GM12892 (cell line): ENCODE measurements at places on chromosomes 16 and 17.
A peak's percentile ranks its signal among the peaks of the same experiment; 100 is the strongest.

DNA sequence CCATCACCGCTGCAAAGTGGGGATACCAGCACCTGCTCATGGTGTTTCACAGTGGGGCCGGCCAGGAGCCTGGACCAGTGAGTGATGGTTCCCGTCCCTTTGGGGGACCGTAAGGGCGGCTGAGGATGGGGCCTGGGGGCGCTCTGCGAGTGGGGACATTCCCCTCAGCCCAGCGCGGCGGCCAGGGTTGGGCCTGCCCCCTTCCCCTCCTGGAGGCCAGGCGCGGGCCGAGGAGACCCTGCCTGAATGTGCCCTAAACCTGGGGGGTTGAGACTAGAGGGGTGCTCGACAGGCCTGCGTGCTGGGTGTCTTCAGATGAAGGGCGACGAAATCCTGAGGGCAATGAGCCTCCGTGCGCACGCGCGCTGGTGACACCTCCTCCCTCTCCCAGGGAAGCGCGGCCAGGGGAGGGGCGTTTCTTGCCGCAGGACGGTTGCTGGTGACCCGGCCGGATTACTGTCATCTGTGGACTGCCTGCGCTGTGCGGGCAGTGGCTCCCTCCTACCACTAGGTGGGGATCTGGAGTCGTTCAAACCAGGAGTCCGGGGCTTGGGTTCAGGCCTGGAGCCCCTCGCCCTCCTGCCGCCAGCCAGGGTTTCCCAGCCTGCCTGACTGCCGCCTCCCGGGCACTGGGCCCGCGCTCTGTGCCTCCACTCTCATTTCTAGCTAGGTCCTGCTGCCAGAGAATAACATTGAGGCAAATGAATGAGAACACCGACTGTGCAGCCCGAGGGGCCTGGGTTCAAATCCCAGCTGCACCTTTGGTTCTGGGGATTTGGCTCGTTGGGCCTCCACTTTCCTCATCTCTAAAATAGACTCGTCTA lies 17.1 kb downstream of the TBX2 start:
- DNase-seq = no peak

- no peak for DNase-seq
Measured at GRCh38 chr17:56896968-56897359, 16.9 kb downstream of the TRIM25 start.

DNA sequence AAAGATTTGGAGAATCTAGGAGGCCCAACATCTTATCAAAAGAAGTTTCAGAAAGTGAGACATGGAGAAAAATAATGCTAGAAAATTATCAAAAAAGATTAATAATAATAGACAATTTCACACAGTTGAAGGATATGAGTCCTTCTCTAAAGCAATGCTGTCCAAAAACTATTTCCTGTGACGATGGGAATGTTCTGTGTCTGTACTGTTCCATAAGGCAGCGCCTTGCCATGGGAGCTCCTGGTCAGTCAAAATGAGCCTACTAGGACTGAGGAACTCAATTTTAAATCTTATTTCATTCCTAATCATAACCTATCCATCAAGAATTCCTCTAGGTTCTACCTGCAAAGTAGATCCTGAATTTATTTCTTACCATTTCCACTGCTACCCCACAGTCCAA lies 49.0 kb downstream of the CACNG1 start:
- DNase-seq = no peak

DNA sequence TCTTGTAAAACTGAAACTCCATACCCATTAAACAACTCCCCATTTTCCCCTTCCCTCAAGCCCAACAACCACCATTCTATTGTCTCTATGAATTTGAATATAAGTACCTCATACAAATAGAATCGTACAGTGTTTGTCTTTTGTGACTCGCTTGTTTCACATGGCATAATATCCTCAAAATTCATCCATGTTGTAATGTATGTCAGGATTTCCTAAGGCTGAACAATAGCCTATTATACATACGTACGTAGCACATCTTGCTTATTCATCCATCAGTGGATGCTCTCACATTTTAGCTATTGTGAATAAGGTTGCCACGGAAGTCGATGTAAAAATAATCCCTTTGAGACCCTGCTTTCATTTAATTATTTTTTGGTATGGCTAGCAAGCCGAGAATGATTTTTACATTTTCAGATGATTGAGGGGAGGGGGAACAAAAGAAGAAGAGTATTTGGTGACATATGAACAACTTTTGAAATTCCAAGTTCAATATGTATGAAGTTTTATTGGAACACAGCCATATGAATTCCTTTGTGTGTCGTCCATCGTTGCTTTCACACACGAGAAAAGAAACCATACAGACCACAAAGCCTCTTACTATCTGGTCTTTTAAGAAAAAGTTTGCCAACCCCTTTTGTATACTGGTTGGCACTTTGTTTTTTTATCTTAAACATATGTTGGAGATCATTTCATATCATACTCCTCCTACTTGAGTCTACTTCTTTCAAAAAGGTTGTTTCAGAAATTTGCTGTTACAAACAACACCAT lies 371.2 kb downstream of the NPIPA8 start:
- no peak for DNase-seq

- DNase-seq = no peak
Measured at GRCh38 chr16:708019-708418, 2.4 kb upstream of the FBXL16 start.

- DNase-seq = no peak
Measured at GRCh38 chr17:72370819-72371218, 250.0 kb downstream of the SOX9 start.

DNA sequence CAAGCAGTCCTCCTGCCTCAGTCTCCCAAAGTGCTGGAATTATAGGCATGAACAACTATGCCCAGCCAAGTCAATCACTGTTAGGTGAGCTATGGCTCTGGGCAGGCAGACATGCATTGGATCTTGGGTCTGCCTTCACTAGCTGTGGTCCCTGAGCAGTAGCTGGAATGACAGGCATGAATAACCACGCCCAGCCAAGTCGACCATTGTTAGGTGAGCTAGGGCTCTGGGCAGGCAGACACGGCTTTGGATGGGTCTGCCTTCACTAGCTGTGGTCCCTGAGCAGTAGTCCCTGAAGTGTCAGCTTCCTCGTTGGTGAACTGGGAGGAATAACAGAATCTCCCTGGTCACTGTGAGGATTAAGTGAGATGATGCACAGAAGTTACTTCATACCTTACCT lies 6.4 kb downstream of the MRM3 start:
- DNase-seq = no peak

DNA sequence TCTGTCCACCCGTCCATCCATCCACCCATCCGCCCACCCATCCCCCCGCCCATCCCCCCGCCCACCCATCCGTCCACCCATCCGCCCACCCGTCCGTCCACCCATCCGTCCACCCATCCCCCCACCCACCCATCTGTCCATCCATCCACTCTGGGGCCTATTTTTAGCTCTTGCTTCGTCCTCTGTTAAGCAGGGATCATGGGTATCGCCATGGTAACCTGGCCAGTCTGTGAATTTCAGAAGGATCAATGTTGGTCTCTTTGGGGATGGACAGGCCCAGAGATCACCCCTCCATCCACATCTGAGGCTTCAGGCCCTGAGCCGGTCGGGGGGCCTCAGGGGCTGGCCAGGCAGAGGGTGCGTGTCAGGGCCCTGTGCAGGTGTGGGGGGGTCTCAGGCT lies 15.2 kb upstream of the DPEP1 start:
- no peak for DNase-seq

- no peak for DNase-seq
Measured at GRCh38 chr17:42179911-42180410, 981 bp downstream of the KCNH4 start.

GRCh38 chr17:33602981-33603380 lies 309.9 kb upstream of the ASIC2 start:
- DNase-seq = no peak

- DNase-seq = no peak
Measured at GRCh38 chr17:75252039-75252816, 9.2 kb downstream of the GGA3 start.

DNA sequence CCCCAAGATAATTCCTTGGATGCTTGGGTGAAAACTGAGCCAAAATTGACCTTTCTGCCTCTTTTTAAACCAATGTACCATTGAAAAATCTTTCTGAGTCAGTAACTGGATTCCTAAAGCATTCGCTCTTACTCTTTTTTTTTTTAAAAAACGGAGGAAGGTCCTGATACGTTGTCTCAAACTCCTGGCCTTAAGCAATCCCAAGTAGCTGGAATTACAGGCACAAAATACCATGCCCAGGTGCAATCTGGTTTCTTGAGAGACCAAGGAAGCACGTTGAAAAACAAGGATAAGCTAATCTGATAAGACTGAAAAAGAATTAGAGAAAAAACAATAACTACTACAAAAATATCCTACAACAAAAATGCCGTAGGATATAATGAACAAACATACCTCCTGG lies 136.5 kb downstream of the SSH2 start:
- DNase-seq = no peak

GRCh38 chr17:75981019-75981615 lies 2.1 kb downstream of the TEN1 start:
- DNase-seq = no peak

DNA sequence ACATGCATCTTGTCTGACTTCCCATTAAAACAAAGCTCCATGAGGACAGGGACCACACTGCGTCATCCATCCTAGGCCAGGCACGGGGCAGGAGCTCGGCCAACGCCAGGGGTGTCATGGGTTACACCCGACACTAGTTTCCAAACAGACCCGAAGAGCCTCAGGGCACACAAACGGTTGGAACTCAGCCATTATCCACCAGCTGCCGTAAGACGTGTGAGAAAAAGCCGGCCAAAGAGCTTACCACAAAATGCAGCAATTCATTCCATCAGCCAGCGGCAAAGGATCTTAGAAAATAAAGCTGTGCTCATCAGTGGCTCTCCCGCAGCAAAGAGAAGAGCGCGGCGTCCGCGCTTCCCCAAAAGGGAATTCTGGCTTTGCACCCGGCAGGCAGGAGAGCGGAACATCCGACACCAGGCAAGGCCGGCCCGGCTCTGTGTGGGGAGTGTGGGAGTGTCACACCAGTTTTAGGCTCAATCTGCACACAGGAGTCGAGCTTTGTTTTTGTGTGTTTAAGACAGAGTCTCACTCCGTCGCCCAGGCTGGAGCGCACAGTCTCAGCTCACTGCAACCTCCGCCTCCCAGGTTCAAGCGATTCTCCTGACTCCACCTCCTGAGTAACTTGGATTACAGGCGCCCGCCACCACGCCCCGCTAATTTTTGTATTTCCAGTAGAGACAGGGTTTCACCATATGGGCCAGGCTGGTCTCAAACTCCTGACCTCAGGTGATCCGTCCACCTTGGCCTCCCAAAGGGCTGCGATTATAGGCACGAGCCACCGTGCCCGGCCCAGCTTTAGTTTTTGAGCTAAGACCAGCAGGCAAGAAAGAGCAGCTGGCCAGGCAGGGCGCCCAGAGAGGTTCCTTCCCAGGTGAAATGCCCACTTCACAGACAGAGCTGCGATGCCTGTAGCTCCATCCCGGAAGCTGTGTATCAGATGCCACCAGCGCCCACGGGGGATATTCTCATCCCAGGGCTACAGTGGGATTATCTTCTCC lies 1.5 kb downstream of the SLC38A8 start:
- DNase-seq = no peak

DNA sequence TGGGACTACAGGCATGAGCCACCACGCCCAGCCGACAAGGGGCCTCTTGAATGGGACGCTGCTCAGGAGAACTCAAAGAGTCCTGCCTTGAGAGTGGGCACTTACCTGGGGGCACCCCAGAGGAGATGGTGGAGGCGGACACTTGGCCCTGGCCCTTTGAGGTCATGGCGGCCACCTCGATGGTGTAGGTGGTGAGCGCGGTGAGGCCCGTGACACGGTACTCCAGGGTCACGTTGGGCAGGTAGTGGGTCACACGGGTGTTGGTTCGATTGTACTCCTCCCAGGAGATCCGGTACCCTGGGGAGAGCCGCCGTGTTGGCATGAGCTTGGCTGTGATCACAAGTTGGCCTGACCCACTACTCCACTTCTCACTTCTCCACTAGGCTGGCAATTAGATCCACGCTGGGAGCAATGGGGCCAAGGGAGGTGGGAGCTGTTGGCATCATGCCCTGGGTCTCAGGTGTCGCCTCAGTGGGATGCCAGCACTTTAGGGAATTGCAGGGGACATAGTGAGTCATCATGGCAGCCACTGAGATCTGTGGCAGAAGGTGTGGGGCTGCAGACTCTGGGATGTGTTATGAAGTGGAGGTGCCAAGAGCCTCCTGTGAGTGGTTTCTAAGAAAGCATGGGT lies 89.2 kb upstream of the CDC42EP4 start:
- no peak for DNase-seq

- DNase-seq = no peak
Measured at GRCh38 chr16:46848768-46849764, 18.1 kb upstream of the C16orf87 start.

DNA sequence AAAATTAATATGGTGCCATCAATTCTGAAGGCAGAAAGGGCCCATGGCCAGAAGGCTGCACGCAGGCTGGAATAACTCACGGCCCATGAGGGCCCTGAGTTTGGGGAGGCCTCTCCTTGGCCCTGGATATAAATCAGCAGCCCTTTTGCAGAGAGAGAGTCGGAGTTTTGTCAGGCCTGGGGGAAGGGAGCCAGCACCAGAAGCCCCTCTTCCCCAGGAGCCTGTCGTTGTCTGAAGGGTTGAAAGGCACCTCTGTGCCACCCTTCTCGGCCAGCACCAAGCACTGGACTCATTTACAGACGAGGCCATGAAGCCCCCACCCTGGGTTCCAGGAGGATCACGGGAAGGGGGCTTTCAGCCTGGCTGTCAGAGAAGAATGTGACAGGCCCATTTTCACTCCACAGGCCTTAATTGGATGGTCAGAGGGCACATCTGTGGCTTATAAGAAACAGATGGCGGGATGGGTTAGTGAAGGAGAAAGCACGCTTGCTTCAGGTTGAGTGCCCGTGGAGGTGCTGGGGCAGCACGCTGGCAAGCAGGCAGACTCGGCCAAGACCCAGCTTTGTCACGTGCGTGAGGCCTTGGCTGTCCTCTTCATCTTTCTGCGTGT lies 140.6 kb downstream of the CLEC16A start:
- DNase-seq = no peak

DNA sequence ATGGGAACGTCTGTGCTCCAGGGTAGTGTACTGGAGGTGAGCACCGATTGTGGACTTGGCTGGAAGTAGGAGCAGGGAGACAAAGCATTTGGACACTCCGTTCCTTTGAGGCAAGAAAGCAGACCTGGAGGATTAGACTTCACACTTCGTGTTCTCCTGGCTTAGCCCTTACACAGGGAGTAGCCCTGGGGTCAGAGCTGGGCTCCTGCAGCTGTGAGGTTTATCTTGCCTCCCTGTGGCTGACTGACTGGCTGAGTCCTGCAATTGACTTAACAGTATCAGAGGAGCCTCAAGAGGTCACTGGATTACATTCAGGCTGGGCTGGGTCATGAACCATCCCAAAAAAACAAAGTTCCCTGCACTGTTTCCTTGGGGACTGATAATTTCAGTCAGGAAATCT lies 37.1 kb downstream of the MPRIP start:
- DNase-seq = no peak

GRCh38 chr16:84986102-84986501 lies 25.2 kb downstream of the ZDHHC7 start:
- no peak for DNase-seq

GRCh38 chr17:72822358-72823023 lies 270.0 kb downstream of the SLC39A11 start:
- no peak for DNase-seq

- DNase-seq = peak; percentile 52
Measured at GRCh38 chr16:85570213-85570734, 42.8 kb upstream of the GSE1 start.
